ENCODE measurements at places on chromosomes 5 and 9.
A peak's percentile ranks its signal among the peaks of the same experiment; 100 is the strongest.

GRCh38 chr5:168023191-168023590 lies 268.3 kb upstream of the WWC1 start:
- DNase-seq = no peak

DNA sequence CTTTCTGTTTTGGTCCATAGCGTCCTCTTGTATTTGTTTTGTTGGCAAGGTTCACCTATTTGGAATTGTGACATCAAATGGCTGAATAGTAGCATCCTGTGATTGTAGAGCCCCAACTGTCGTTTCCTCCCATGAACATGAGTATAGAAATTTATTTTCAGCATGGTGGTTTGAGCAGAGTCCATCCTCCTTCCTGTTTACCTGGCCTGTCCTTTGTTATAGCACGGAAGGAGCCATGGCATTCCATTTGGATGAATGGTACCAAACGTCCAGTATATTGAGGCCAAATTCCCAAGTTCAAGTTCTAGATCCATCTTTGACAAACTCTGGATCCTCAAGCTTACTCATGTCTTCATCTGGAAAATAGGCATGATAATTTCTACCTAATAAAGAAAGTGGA lies 16.8 kb downstream of the RASGRF2 start:
- no peak for DNase-seq

DNA sequence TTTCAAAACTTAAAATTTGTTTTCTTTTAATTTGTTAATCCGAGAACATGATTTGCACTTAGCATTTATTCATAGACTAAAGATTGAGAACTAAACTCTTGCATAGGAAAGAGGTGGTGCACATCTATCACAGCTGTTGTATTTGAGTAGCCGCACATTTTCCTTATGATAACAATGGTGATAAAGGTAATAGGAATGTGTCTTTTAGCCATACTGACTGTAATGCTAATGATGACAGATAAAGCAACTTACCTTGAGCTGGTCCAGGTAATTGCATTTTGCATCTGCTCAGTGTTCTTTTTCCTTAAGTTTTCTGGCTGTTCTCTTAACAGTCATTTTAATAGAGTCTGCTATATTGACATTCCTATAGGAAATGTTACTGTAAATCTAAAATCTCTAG lies 19.0 kb downstream of the PHAX start:
- DNase-seq = no peak

DNA sequence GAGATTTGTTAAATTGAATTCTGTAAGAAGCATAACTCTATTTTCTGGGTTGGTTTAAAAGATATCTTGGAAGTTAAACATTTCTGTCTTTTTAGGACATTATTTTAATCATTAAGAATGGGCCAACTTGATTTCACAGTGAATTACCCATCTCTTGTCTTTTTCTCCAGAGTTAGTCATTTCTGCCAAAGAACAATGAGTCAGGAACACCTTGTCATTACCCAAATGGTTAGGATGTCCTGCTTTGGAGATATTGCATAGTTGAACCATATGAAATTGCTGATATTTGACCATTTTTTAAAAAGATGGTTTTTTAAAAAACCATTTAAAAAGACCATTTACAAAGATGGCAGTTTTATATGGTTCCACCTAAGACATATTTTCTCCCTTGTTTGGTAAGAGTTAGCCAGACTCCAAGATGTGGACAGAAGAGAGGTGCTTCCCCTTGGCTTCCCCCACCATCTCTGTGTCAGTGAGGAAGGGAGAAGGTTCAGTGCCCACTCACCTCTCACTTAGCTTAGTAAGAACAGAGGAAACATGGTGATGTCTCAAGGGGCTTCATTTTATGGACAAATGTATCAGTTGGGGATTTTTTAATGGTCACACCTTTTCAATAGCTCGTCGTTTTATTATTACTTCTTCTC lies 103.0 kb downstream of the PCSK1 start:
- no peak for DNase-seq

DNA sequence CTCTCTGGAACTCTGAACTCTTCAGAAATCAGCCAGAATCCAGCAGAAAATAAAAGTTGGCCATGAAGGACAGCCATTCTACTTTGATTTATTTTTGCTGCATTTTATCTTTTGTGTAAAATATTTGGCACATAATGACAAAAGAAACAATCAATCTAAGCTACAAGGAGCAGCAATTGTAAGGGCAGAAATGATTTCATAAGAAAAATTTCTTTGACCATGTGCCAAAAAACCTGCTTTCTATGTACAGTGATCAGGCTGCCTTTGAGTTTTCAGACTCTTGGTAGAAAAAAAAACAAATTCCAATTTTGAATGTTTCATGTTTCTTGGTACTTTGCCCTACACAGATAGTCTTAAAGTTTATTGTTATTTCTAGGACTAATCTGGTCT lies 69.8 kb upstream of the SLC1A3 start:
- no peak for DNase-seq

- no peak for DNase-seq
Observed at GRCh38 chr5:139335811-139336210, 5.8 kb upstream of the PAIP2 start.

DNA sequence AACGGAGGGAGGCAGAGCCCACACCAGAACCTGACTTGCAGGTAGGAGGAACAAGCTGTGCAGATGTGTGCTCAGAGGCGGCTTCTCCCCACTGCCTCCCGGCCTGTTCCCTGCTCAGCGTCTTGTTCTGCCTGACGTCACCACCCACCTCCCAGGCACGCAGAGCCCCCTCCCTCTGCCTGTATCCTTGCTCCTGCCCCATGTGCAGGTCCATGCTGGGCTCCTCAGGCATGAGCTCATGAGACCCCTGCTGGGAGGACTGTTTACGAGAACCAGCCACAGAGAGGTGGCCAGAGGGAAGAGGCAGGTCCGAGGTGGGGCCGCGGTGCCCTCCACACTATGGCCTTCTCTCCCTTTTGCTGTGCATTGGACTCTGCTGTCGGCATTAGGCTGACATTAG lies 45.5 kb downstream of the SLC6A3 start:
- DNase-seq = no peak

DNA sequence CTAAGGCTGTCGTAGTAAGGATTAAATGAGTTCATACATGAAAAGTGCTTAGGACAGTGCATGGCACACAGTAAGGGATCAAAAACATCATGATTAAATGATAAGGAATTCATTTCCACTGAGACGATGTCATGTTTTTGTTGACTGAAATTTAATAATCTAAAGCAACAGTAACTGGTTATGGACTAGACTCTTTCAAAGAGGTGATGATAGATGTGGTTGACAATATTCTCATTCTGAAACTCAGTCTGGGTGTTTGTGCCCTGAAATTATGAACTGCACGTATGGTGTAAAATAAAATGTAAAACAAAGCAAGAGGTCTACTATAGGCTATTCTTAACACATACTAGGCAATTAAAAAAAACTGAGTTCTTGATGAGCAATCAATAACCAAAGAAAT lies 280.0 kb downstream of the DENND1A start:
- DNase-seq = no peak

- peak; percentile 58 for DNase-seq
Observed at GRCh38 chr9:34328500-34328986, 525 bp downstream of the KIF24 start.

GRCh38 chr9:91555132-91555531 lies 131.5 kb upstream of the NFIL3 start:
- no peak for DNase-seq

- no peak for DNase-seq
Observed at GRCh38 chr5:91477408-91477807, 94.3 kb upstream of the ARRDC3 start.

DNA sequence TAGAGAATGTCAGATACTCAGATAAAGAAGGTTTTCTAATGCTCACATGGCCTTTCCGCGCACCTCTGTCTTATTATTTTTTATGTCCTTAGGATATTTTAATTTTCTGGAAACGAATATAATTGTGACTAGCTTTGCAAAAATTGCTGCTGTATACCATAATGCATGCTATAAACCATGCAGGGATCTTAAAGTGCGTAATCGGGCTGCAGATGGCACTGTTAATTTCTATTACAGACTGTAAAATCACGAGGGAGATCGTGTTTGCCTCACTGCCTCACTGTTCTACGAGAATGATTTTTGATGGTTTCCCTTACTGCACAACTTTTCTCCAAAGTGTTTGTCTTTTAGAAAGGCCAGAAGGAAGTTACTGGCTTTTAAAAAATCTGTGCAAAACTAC lies 356.1 kb downstream of the TUSC1 start:
- no peak for DNase-seq

GRCh38 chr9:19771446-19771845 lies 17.4 kb downstream of the SLC24A2 start:
- DNase-seq = no peak

DNA sequence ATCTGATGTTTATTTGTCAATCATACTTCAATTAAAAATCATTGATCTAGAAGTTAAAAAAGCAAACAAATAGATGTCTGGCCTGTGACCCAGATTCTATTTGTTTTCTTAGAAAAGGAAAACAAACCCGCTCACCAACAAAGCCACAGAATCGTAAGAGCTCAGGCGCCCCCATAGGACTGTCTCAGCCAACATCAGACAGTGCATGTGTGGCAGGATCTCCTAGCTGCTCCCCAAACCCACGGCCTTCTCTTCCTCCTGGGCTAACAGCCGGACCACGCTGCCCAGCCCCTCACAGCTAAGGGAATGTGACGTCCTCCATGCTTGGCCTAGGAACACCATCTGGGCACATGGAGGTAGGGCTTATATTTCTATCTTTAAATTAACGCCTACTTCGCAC lies 19.4 kb downstream of the OR2Y1 start:
- no peak for DNase-seq

GRCh38 chr5:153831973-153832372 lies 206.7 kb downstream of the FAM114A2 start:
- no peak for DNase-seq

- no peak for DNase-seq
Observed at GRCh38 chr5:23528677-23529076, 21.3 kb downstream of the PRDM9 start.

GRCh38 chr9:123468541-123468940 lies 112.5 kb downstream of the CRB2 start:
- DNase-seq = no peak

DNA sequence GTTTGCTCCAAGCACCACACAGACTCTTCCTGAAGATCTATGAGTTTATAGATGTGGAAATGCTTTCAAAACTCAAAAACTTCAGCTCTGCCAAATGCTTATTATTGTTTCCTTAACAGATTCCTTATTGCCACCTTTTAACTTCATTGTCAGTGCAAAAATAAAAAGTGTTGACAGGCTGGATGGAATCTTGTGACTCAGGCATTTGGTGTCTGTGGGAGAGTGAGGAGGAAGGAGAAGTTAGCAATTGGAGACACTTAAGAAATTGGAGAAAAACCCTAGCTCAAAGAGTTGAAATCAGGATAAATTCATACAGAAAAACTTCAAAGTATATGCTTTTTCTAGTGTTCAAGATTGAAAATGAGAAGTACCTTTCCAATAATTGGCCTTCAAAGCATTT lies 140.6 kb upstream of the PUM3 start:
- no peak for DNase-seq

DNA sequence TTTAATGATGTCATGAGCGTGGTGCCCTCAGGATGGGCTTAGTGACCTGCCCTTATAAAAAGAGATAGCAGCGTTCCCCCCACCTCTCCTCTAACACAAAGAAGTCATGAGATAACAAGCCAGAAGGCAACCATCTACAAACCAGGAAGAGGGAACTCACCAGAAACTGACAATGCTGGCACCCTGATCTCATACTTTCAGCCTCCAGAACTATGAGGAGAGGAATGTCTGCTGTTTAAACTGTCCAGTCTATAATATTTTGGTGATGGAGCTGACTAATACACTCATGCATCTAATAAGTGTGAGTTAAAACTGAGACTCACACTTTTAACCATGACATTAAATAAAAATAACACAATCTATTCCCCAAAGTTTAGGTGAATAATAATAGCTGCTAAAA lies 156.1 kb upstream of the SPEF2 start:
- DNase-seq = no peak

DNA sequence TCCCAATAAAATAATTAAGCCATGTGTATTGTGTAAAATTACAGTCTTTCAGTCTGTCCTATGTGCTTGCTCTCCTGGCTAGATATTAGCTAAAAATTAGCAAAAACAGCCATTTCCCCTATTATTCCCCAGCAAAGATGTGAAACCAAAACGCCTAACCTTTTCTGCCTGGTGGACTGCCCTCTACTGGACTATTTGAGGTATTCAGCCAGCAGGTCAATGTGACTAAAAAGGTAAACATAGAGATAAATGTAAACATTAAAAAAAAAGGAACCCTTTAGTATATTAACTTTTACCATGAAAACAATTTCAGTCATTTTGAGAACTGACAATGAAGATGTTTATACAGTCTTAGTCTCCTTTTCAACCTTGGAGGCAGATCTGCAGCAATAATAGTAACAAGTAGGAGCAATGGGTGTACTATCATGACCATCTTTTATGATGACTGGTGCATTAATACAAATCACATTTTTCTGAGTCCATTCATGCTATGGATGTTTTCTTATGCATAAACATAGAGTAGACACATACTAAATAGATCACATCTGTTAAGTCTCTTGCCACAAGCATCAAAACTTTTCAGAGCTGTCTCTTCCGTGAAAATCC lies 10.1 kb downstream of the ATG12 start:
- peak; percentile 32 for DNase-seq

GRCh38 chr5:124902097-124902821 lies 155.8 kb upstream of the ZNF608 start:
- peak; percentile 84 for DNase-seq

DNA sequence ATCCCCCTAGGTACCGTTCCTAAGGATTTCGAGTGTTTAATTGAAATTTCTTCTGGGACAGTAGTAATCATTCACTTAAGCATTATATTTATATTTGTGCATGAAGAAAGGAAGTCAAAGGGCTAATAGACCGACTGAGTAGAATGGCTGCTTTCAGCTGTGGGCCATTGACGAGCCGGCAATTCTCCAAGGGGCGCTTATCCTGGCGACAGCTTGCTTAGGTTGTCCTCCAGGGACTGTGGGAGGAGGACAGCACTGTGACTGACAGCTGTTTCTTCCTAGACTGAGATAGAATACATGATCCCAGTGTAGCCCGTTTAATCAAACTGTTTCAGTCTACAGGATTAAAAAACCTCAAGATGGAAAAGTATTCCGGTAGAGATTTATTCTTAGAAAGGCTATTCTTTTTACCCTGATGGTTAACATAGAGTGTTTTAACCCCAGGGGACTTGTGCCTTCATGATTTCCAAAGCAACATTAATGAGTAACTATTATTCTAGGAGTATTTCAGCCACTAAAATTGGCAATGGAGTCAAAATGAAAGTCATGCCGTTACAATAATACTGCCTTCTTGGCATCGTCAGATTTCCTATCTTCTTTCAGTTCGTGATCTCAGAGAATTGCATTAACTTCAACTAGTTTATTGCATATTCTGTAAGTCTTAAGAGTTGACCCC lies 943.1 kb upstream of the WWC1 start:
- DNase-seq = no peak

Data from NCI-H2227 treated with DMSO at 0.1 percent for 48 hours (cell line).